Uterus (tissue), 4 donors: ENCODE measurements at places on chromosomes 5 and 9. TPM values are rescaled to one million over a fixed set of nuclear protein-coding genes. Genes with fewer than 3 reads are reported as not detected.

The HMGCS1 gene
- 3.8 TPM for total RNA-seq

The GARIN3 gene
- total RNA-seq = not detected

The MZB1 gene
- 5.6 TPM for total RNA-seq

The ADRB2 gene
- total RNA-seq = 2.9 TPM

The C5orf58 gene
- total RNA-seq = not detected
